Stimulated activated CD8-positive, alpha-beta memory T cell treated with anti-CD3 and anti-CD28 coated beads, Interleukin-7, amount 100 ng/mL, for 1 hour (primary cell): ENCODE measurements at places on chromosomes 2 and 18.

- no peak for DNase-seq
Measured at GRCh38 chr2:223768179-223768578, 69.2 kb downstream of the AP1S3 start.

- no peak for DNase-seq
Measured at GRCh38 chr2:158112992-158113391, 11.3 kb downstream of the UPP2 start.

DNA sequence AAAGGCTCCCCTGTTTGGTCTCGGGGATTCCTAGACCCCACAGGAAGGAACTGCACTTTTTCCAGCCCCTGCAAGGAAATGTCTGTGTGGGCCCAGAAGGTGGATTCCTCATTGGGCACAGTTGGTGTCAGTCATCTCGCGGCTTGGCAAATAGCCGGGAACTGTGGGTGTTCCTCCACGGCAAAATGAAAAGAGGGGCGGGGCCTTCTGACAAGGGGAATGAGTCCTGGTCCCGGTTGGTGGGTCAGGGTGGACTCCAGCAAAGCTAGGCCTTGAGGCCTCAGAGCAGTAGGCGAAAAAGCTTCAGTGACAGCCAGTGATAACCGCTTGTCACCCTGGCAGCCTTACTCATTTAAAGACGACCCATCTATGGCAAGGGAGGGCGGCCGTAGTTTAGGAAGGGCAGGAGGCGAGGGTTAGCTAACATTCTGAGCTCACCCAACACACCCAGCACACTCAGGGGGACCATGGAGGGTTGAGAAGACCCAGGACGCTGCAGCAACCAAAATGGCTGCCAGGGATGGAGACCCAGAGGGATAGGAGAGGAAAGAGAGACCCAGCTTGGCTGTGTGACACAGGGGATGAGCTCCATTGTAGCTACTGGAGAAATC is 16.5 kb downstream of the SLC4A3 start:
- DNase-seq = no peak

DNA sequence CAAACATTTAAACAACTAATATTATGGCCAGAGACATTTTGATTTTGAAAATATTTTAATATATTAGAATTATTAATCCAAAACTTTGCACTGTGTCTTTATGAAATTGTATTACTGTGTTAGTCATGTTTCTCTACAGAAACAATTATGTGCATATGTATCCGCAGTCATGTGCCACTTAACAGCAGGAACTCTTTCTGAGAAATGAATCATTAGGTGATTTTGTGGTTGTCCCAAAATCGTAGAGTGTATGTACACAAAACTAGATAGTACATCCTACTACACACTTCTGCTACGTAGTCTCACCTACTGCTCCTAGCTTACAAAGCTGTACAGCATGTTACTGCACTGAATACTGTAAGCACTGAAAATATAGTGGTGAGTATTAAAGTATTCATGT is 479.2 kb upstream of the DSEL start:
- no peak for DNase-seq

- no peak for DNase-seq
Measured at GRCh38 chr18:57931038-57931437, 113.0 kb upstream of the NEDD4L start.

- DNase-seq = no peak
Measured at GRCh38 chr18:73124175-73124574, 256.4 kb upstream of the NETO1 start.

DNA sequence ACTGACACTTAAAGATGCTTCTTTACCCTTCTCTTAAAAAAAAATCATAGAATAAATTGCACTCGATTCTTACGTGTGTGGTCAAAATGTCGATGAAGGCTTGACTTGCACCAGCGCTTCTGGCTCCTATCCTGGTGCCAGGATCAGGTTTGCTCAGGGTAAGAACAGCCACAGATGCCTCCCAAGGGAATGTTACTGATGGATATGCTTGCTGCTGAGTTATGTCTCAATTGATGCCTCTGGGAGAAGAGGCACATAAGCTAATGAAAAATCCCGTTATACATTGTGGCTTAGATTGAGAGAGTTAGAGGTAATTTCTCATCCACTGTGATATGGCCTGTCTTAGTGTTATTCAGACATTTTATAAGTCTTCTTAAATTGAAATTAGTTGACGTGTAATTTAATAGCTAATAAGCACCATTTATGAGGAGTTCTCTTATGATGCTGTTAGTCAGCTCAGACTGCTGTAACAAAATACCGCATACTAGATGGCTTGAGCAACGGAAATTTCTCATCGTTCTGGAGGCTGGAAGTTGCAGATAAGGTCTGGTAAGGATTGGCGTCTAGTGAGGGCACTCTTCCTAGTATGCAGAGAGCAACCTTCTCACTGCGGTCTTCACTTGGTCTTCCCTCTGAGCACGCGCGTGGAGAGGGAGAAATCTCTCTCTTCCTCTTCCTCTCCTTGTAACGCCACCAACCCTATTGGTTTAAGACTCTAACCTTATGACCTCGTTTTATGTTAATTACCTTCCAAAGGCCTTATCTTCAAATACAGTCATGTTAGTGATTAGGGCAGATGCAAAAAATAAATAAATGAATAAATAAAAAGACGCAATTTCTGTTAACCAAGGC is 116.6 kb upstream of the NOSTRIN start:
- no peak for DNase-seq

DNA sequence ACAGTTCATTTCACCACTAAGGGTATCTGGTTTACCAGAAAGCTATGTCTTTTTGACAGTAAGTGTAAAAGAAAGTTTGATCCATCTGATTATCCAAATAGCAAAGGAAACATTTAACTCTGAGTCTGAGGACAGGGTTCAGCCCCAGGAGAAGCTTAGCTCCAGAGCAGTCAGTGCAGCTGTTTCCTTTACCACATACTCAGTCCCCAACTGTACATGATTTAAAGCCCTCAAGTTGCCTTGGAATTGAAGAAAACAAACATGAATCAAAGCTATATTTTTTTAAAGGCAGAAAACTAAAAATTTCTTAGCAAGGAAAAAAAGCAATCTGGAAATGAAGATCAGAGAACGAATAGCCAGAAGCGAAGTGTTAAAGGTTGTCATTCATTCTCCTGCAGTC is 746.0 kb downstream of the METTL4 start:
- DNase-seq = no peak

- no peak for DNase-seq
Measured at GRCh38 chr2:158539176-158540005, 82.6 kb downstream of the PKP4 start.

DNA sequence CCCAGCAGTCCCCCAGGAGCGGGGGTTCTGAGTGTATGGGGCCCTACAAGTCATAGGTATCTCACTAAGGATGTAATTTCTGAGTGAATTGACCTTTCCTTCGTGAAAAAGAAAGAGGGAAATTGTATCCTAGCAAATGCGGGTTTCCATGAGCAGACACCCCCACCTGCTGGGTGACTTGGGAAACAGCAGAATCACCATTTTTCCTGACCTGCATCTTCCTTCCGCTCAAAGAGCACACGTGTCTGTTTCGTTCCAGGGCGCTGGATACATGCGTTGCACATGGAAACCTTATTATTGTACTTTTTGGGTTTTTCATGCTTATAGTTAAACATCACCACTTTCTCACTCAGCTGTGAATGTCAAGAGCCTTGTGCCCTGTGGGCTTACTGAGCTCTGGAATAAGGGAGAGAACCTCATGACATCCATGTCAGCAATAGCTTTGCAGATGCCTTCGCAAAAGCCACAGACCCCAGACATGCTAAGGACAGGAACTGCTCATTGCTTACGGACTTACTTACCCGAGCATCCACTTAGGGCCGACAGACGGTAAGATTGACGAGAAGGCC is 132.8 kb downstream of the TPO start:
- no peak for DNase-seq

DNA sequence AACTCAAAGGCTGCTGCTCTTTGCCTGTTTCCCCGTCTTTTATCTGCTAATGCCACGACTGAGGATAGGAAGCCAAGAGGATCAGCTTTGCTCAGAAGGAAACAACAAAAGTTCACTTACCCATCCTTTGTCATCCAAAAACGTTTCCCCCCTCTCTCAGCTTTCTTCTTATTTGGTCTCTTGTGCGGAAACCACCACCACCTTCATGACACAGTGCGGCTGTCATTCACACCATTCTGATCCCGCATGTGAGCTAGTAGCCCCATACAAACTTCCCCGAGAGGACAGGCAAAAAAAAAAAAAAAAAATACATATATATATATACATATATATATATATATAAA is 656 bp downstream of the LRRTM4 start:
- no peak for DNase-seq

- no peak for DNase-seq
Measured at GRCh38 chr2:150190546-150190945, 296.9 kb downstream of the RND3 start.

GRCh38 chr2:134676960-134677359 is 41.8 kb downstream of the TMEM163 start:
- no peak for DNase-seq

GRCh38 chr2:38631976-38632375 is 29.2 kb upstream of the HNRNPLL start:
- DNase-seq = no peak

- no peak for DNase-seq
Measured at GRCh38 chr2:149733936-149734685, 146.5 kb upstream of the MMADHC start.

- DNase-seq = no peak
Measured at GRCh38 chr2:180983468-180984242, 3.2 kb downstream of the UBE2E3 start.

DNA sequence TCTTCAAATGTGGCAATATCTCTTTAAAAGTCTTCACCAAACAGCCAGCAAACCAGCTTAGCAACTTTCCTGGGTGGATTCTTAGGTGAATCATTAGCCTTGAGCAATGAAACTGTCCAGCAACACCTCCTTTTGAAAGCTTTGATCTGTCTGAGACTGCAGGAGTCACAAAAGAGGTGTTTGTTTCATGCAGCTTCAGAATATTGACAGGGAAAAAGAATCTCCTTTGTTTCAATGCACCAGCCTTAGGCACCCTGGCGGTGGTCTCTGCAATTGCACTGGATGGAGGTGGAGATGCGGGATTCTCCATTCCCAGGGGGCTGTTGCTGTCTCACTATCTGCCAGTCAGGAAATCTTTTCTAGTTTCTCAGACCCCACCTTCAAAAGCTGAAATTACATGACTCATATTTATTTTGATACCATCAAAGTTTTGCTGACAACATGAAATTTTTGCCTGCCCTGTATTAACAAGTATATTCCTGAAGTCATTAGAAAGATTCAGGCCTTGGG is 76.0 kb upstream of the DSG1 start:
- no peak for DNase-seq

DNA sequence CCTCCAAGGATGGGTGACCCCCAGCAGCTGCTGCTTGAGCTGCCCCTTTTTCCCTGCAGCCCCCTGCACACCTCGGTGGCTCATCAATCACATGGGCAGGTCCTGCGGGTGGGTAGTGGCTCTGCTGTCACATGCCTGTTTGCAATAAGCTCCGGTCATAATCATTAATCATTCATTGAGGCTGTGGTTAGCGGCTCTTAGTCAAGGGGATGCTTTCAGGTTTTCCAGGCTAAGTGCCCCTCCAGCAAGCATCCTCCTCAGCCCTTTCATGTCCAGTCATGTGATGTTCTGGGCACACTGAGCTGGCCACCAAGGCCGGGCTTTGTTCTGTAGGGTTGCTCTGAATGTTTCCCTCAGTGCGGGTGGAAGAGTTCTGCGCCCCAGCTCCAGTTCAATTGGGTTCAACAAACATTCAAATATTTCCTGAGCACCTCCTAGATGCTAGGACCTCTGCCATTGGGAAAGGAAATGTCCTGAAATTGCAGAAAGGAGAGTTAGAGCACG is 96.4 kb upstream of the LDAH start:
- no peak for DNase-seq

- no peak for DNase-seq
Measured at GRCh38 chr2:118278046-118278445, 189.8 kb downstream of the INSIG2 start.

DNA sequence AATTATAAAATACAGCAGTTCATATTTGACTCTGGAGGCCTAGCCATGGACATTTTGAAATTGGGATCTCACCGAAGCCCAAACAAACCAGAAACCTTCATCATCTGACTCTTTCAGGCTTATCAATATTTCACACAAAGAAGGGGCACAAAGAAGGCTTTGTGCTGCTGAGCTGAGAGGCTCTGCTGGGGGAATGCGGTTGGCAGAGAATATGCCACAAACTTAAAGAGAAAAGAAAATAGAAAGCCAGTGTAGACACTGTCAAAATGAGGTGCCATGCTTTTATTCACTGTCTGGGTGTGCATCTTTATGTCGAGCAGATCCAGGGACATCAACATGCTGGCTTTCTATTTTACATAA is 162.6 kb downstream of the QPCT start:
- DNase-seq = no peak

DNA sequence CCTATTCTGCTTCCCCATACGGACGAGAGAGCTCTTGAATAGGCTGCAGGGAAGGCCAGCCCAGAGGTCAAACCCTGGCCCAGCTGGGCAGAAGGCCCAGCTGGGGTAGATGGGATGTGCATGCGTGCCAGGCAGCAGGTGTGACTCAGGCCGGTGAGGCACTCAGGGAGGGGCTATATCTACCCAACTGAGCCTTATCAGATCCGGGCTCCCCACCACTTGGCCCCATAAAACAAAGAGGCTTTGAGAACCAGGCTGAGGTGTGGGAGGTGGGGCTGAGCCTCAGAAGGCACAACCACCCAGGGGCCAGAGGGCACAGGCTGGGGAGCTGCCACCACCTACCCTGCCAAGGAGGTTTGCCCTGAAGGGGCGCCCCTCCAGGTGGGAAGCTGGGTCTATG is 8.0 kb upstream of the CFAP65 start:
- no peak for DNase-seq

- no peak for DNase-seq
Measured at GRCh38 chr2:60433018-60433596, 120.3 kb downstream of the BCL11A start.

DNA sequence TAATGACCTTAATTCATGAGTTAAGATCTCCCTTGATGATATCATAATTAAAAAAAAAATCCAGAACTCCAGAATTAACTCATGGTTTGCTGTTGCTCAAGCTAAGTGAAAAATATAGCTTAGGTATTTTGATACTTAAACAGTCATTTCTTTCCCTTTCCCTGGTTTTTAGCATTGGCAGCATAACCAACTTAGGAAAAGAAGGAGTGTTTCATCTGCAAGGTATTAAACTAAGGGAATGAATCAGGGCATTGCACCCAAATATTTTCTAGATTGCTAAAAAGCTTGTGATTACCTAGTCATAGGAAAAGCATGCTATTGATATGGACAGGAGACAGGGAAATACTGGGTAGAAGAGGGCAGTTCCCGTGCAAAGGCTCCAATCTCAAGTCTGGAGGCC is 207.2 kb downstream of the LRP1B start:
- DNase-seq = no peak

DNA sequence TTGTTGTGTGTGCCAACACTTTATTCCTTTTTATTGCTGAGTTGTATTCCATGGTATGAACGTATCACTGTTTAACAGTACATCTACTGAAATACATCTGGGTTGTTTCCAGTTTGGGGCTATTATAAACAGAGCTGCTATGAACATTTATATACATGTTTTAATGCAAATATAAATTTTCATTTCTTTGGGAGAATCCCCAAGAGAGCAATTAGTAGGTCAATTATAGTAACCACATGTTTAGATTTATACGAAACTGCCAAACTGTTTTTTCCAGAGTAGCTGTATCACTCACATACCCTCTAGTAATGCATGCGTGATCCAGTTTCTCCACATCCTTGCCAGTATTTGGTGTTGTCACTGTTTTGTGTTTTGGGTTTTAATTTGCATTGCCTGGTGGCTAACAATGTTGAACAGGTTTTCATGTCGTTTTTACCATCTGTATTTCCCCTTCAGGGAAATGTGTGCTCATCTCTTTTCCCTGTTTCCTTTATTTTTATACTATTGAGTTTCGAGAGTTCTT is 81.0 kb downstream of the TMEM131 start:
- no peak for DNase-seq

GRCh38 chr2:207067473-207067872 is 98.3 kb downstream of the KLF7 start:
- no peak for DNase-seq
